A549 treated with RU486 at 1 μM for 4 hours (cell line): ENCODE measurements at places on chromosomes 3 and 15. TPM values are rescaled to one million over a fixed set of nuclear protein-coding genes. Genes with fewer than 3 reads are reported as not detected.

Gene IMPG2
- 0.02 TPM in 1 of 5 replicates, not detected in the others for total RNA-seq

Gene IL17RC
- total RNA-seq, result 11.9 to 16.6 TPM (median 13.0 TPM) in 5 replicates

Gene DNAH1
- 0.67 to 0.99 TPM (median 0.86 TPM) in 5 replicates for total RNA-seq

Gene EXD1
- total RNA-seq, result not detected in 5 replicates

Gene SCAANT1
- 1.2 TPM in 1 of 5 replicates, not detected in the others for total RNA-seq

Gene ZNF654
- 2.6 to 4.1 TPM (median 3.5 TPM) in 5 replicates for total RNA-seq

Gene MRPL46
- total RNA-seq, result 54.3 to 71.3 TPM (median 59.5 TPM) in 5 replicates

Gene GOLGA6A
- 0.07 to 0.13 TPM (median 0.08 TPM) in 4 of 5 replicates, not detected in the other for total RNA-seq

Gene ENTPD3
- 0.11 TPM in 1 of 5 replicates, not detected in the others for total RNA-seq

Gene ECE2
- not detected in 5 replicates for total RNA-seq

Gene ZBED2
- total RNA-seq, result 0.13 to 0.43 TPM (median 0.35 TPM) in 5 replicates

Gene SH3BP5
- total RNA-seq, result 18.5 to 22.0 TPM (median 20.1 TPM) in 5 replicates

Gene LSMEM2
- total RNA-seq, result 0.13 TPM in 1 of 5 replicates, not detected in the others

Gene MORC1
- not detected in 5 replicates for total RNA-seq

Gene B3GALNT1
- total RNA-seq, result 0.15 to 0.23 TPM (median 0.21 TPM) in 3 of 5 replicates, not detected in the others

Gene C3orf70
- 0.02 TPM in 1 of 5 replicates, not detected in the others for total RNA-seq

Gene ATG3
- 43.5 to 56.0 TPM (median 47.5 TPM) in 5 replicates for total RNA-seq

Gene SAMMSON
- not detected in 5 replicates for total RNA-seq

Gene UPK1B
- 11.2 to 14.4 TPM (median 14.1 TPM) in 5 replicates for total RNA-seq

Gene SUMF1
- total RNA-seq, result 17.4 to 21.3 TPM (median 19.4 TPM) in 5 replicates

Gene PATL2
- 0.07 to 0.14 TPM in 2 of 5 replicates, not detected in the others for total RNA-seq

Gene TRAT1
- total RNA-seq, result not detected in 5 replicates

Gene ZNF502
- total RNA-seq, result 1.3 to 2.2 TPM (median 1.4 TPM) in 5 replicates

Gene RPP14
- total RNA-seq, result 11.2 to 13.5 TPM (median 13.3 TPM) in 5 replicates

Gene SH3GL3
- total RNA-seq, result 0.46 to 0.96 TPM (median 0.57 TPM) in 5 replicates

Gene ZBBX
- total RNA-seq, result not detected in 5 replicates

Gene TPM1
- 434 to 529 TPM (median 494 TPM) in 5 replicates for total RNA-seq

Gene OR5K2
- not detected in 5 replicates for total RNA-seq

Gene IL5RA
- total RNA-seq, result not detected in 5 replicates

Gene ARID3B
- total RNA-seq, result 3.3 to 4.8 TPM (median 3.9 TPM) in 5 replicates

Gene ABCF3
- total RNA-seq, result 33.3 to 36.1 TPM (median 34.4 TPM) in 5 replicates

Gene ZDHHC19
- total RNA-seq, result 0.15 TPM in 1 of 5 replicates, not detected in the others

Gene DAZL
- not detected in 5 replicates for total RNA-seq

Gene ROBO2
- total RNA-seq, result not detected in 5 replicates

Gene SLC38A3
- total RNA-seq, result 0.05 to 0.32 TPM (median 0.10 TPM) in 3 of 5 replicates, not detected in the others

Gene CMTM8
- 6.4 to 11.0 TPM (median 10.8 TPM) in 5 replicates for total RNA-seq

Gene PTH1R
- 0.07 to 0.67 TPM (median 0.47 TPM) in 5 replicates for total RNA-seq

Gene CADPS
- not detected in 5 replicates for total RNA-seq
